Hypothalamus (tissue), 51 donors: ENCODE measurements at places on chromosomes 4 and X.
A peak's percentile ranks its signal among the peaks of the same experiment; 100 is the strongest.

- peak; percentile 19 for DNase-seq
Observed at GRCh38 chr4:111400741-111401140, 744.5 kb upstream of the FAM241A start.

DNA sequence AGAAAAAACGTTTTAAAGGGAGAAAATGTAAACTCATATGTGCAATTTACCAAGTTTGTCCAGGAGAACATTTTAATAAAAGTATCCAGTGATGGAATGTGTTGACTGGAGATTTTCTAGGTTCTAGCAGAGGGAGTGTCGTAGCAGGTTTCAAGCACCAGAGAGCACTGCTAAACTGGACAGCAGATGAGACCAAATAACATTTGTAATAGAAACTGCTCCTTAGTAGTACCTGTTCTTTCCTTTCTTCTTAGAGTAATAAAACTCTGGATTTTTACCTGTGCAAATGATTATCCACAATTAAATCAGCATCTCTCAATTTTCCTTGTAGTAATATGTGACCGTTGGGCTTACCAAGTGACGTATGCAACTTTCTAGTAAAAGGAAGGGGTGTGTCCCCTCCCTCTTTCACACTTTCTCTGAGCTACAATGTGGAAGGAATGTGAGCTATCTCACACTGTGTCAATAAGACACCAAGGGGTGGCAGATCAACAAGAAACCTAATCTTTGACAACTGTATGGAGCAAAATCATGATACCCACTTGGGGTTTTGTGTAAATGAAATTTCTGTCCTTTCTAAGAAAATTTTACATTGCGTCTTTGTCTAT is 9.5 kb downstream of the HPGDS start:
- DNase-seq = no peak

DNA sequence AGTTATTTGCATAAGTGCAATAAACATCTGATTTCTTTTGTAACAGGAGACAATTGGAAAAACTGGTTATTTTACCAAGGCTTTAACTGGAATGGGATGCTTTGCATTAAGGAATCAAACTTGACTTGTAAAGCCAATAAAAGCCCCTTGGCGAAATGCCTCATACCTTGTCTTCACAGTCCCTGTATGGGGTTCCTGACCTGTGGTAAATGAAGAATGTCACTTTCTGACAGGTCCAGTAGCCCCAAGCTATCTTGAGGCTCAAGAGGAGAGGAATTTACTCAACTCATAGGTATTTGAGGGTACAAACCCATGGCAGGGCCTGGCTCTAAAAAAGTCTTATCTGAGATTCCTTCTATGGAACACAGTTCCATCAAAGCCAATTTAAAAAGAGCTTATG is 78.0 kb downstream of the ACOX3 start:
- DNase-seq = no peak

GRCh38 chr4:122073615-122074014 is 78.5 kb upstream of the BLTP1 start:
- no peak for DNase-seq

GRCh38 chrX:140821280-140821679 is 111.7 kb downstream of the LINC00632 start:
- no peak for DNase-seq

- DNase-seq = no peak
Observed at GRCh38 chr4:41620594-41621256, 82.8 kb downstream of the LIMCH1 start.

DNA sequence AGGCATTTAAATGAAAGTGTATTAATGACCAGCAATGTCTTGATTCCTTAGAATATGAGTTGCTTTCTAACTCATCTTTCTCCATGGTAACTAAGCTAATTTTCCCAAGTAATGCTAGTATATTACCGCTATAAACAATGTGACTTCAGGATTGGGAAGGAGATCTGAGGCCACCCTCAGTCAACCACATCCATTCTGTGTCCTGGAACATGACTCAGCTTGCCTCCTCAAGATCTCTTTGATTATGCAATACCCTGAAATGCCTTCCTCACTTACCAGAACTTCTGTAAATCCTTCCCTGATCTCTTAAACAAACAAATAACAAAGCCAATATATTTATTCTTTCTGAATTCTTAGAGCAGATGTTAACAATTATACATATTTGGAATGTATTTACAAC is 1495.5 kb downstream of the PCDH18 start:
- DNase-seq = no peak

DNA sequence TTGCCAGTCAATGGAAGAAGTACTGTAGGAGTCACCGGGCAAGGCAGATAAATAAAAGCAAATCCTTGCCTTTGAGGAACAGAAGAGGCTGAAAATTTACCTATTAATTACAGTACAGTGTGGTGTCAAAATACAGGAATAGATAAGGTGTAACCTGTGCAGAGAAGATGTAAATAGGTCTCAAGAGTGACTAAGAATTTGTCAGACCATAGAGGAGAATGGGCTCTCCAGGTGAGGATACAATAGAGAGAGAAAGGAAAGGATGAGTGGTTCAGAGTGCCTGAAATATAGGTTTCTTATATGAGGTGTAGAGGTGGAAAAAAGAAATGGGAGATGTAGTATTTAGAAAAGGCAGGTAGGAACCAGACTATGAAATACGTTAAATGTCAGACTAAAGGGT is 801 bp upstream of the ZC4H2 start:
- no peak for DNase-seq

GRCh38 chr4:98352940-98353339 is 91.8 kb downstream of the RAP1GDS1 start:
- DNase-seq = no peak

DNA sequence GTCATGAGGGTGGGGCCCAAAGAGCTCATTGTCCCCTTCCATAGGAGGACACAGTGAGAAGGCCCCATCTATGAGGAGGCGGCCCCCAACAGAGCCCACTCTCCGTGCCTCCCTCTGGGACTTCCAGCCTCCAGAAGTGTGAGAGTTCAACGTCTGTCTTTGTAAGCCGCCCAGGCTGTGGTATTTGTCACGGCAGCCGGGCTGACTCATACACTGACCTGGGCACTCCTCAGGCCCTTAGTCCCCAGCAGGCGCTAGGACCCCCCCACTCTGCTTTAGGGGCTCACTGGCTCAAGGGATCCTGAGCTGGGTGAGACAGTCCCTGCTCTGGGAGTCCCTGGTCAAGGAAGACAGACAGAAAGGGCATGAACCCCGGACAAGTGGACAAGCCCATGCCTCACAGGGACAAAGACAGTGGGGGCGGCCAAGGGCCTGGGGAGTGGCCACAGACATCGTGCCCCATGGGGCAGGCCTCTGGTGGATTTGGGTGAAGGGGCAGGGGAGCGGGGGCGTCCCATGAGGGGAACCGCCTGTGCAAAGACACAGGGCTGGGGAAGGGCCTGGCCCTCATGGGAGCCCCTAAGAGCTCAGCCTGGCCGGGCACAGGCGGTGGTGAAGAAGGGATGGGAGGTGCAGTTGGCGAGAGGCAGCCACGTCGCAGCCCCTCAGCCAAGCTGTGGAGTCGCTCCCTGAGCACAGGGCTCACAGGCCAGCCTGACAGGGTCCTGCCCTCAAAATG is 21.5 kb downstream of the ABLIM2 start:
- no peak for DNase-seq

GRCh38 chr4:102809190-102809589 is 18.2 kb downstream of the UBE2D3 start:
- no peak for DNase-seq

GRCh38 chr4:29540439-29541102 is 1179.6 kb upstream of the PCDH7 start:
- DNase-seq = no peak

DNA sequence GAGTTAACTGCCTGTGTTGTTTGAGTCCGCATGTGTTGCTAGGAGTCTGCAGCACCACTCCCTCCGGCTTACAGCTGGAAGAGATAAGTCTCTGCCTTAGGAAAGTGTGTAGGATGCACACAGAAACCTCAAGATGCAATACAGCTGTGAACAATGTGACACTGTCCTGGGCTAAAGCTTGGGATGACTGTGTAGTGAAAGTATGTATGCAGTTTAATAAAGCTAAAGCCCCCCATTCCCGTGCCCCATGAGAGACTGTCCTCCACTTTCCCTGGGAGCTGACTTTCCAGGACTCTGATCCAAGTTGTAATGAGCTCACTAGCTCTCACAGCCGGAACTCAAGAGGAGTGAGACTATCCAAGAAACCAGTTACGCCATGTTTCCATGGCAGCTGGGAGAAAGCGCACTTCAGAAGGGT is 156.6 kb upstream of the FTHL17 start:
- DNase-seq = no peak

GRCh38 chr4:168057412-168057811 is 34.9 kb upstream of the ANXA10 start:
- DNase-seq = no peak

DNA sequence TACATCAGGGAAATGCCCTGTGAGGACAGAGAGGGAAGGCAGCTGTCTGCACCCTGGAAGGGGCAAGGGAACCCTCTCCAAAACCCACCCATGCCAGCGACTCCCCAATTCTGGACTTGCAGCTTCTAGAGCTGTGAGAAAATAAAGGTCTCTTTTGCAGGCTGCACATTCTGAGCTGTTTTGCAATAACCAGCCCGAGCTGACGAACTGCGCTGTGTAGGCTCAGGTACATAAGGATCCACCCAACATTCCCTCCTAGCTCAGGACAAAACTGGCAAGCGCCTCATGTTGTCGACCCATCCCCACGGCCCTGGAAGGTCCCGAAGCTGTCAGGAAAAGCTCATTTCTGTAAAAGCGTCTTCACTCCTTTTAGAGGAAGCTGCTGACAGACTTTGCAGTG is 271.8 kb downstream of the CRLF2 start:
- no peak for DNase-seq

GRCh38 chr4:164596318-164596878 is 157.5 kb upstream of the SMIM31 start:
- DNase-seq = no peak
